ENCODE measurements at places on chromosomes 2 and 18. TPM values are rescaled to one million over a fixed set of nuclear protein-coding genes. Genes with fewer than 3 reads are reported as not detected.

MERTK gene
- total RNA-seq = 0.39 TPM

SERPINB2 gene
- 3.5 TPM for total RNA-seq

GAD1 gene
- total RNA-seq = not detected

FKBP7 gene
- 20.5 TPM for total RNA-seq

WNT10A gene
- total RNA-seq = not detected

GRHL1 gene
- 1.1 TPM for total RNA-seq

FBXO15 gene
- 0.37 TPM for total RNA-seq

All from subcutaneous preadipocyte (primary cell).